ENCODE measurements at places on chromosomes 2 and 18. TPM values are rescaled to one million over a fixed set of nuclear protein-coding genes. Genes with fewer than 3 reads are reported as not detected.

- peaks cover 3% of the 10 kb centered on the region for H3K4me1 ChIP-seq
- H3K4me3 ChIP-seq, result no peak overlapping the region
- H3K36me3 ChIP-seq, result peaks cover 13% of the 10 kb centered on the region
- no peak for DNase-seq
- H3K27ac ChIP-seq, result no peak overlapping the region
These were observed 42.1 kb downstream of the FARSB start for GRCh38 chr2:222613715-222614331.

DNA sequence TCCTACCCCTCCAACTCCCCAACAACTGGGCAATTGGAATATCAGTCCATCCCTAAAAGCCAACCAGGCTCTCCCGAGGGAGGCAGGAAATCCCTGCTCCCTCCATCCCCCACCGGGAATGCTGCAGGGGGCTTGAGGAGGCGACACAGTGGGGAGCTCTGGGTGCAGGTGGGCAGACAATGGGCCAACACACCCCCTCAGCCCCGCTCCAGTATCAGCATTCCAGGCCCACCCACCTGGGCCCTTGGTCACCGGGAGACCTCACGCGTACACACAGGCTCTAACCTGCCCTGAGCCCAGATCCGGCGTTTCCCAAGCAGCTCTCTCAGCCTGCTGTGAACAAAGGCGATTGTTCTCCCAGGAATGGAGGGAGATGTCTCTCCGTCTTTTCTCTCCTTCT lies 37.6 kb upstream of the FZD7 start:
- no peaks in the 10 kb centered on the region for H3K36me3 ChIP-seq
- no peak overlapping the region for H3K27ac ChIP-seq
- H3K4me1 ChIP-seq, result no peaks in the 10 kb centered on the region
- peaks cover 3% of the 10 kb centered on the region for H3K27me3 ChIP-seq
- no peak for DNase-seq
- no peak overlapping the region for H3K4me3 ChIP-seq

- DNase-seq, result no peak
- H3K27ac ChIP-seq, result no peak overlapping the region
- peaks cover 35% of the 10 kb centered on the region for H3K4me1 ChIP-seq
- no peak overlapping the region for H3K4me3 ChIP-seq
These were observed 189.3 kb downstream of the HDAC4 start for GRCh38 chr2:239211396-239212094.

The RFTN2 gene
- not detected for total RNA-seq

The HOXD11 gene
- not detected for total RNA-seq

GRCh38 chr2:235343869-235344268 lies 150.0 kb upstream of the AGAP1 start:
- peaks cover 12% of the 10 kb centered on the region for H3K27me3 ChIP-seq
- no peaks in the 10 kb centered on the region for H3K4me1 ChIP-seq
- DNase-seq, result no peak

The ACTG2 gene
- 0.12 TPM for total RNA-seq

The TTN gene
- 1.8 TPM for total RNA-seq

GRCh38 chr2:95374029-95374428 lies 28.5 kb upstream of the FAHD2A start:
- H3K4me1 ChIP-seq, result peaks cover 4% of the 10 kb centered on the region
- peaks cover 19% of the 10 kb centered on the region for H3K27me3 ChIP-seq
- H3K27ac ChIP-seq, result no peak overlapping the region
- no peaks in the 10 kb centered on the region for H3K36me3 ChIP-seq
- no peak overlapping the region for H3K4me3 ChIP-seq
- no peak for DNase-seq

The FAP gene
- not detected for total RNA-seq

- no peak overlapping the region for H3K27ac ChIP-seq
- no peak overlapping the region for H3K4me3 ChIP-seq
- H3K27me3 ChIP-seq, result no peaks in the 10 kb centered on the region
- DNase-seq, result no peak
- H3K36me3 ChIP-seq, result no peaks in the 10 kb centered on the region
These were observed 25.3 kb upstream of the BZW1 start for GRCh38 chr2:200786423-200786822.

GRCh38 chr2:172011812-172012575 lies 12.2 kb downstream of the METAP1D start:
- DNase-seq, result no peak
- peaks cover 20% of the 10 kb centered on the region for H3K36me3 ChIP-seq
- H3K4me3 ChIP-seq, result no peak overlapping the region
- no peak overlapping the region for H3K27ac ChIP-seq
- H3K4me1 ChIP-seq, result peaks cover 15% of the 10 kb centered on the region

The CCDC85A gene
- not detected for total RNA-seq

The GPAT2 gene
- 41.8 TPM for total RNA-seq

DNA sequence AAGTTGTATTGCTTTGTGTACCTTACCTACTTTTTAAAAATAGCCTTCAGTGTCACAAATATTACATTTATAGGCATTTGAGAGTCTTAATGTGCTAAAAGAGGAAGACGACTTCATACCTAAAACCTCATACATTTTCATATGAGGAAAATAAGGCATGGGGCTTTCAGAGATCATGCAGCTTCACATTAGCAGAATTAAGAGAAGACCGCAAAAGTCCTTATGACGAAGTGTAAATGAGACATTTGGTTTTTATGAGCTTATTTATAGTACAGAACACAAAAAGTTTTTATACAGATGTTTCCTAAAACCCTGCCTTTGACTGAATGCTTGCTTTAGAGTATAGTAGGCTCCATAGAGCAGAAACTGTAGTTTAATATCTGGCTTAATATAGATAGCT lies 10.1 kb upstream of the CCDC138 start:
- peaks cover 18% of the 10 kb centered on the region for H3K36me3 ChIP-seq
- no peak overlapping the region for H3K27ac ChIP-seq
- H3K27me3 ChIP-seq, result no peaks in the 10 kb centered on the region
- no peak for DNase-seq
- H3K4me3 ChIP-seq, result no peak overlapping the region
- H3K4me1 ChIP-seq, result no peaks in the 10 kb centered on the region

DNA sequence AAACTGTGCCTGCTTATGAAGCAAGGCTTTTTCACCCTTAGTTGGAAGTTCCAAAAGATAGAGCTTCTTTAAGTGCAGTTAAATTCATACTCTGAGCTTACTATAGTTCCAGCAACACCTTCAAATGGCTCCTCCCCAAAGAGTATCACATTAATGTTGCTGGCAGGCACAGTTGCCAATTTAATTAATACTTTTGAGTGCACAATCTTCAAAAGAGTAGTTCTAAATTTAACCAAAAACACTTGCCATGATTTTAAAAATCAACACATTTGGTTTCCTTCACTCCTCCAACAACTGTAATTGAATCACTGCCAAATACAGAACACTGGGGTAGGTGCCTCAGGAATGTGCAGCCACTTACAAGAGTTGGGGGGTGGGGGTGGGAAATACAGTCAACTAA lies 150.6 kb upstream of the UBE2E3 start:
- H3K4me1 ChIP-seq, result no peaks in the 10 kb centered on the region
- no peaks in the 10 kb centered on the region for H3K36me3 ChIP-seq
- peaks cover 8% of the 10 kb centered on the region for H3K27me3 ChIP-seq
- no peak for DNase-seq
- no peak overlapping the region for H3K27ac ChIP-seq
- H3K4me3 ChIP-seq, result no peak overlapping the region

DNA sequence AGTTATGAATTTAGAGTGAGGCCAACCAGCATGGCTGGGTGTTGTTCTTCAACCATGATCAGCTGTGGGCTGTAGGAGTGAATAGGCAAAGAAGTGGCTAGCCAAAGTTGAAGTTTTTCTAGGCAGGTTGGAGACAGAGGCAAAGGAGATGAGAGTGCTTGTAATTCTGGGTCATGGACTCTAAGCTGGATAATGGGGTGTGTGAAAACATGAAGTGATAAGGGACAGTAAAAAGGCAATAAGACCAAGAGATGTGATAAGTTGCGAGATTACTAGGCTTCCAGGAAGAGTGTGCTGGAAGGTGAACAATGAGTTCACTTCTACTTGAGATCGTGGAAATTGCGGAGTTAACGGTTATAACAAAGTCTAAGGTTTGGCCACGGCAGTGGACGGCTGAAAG lies 118.6 kb upstream of the RNF152 start:
- H3K4me1 ChIP-seq, result no peaks in the 10 kb centered on the region
- DNase-seq, result no peak
- H3K36me3 ChIP-seq, result peaks cover 5% of the 10 kb centered on the region
- H3K4me3 ChIP-seq, result no peak overlapping the region
- no peak overlapping the region for H3K27ac ChIP-seq

The DTNB gene
- total RNA-seq, result 15.5 TPM

The CDH7 gene
- not detected for total RNA-seq

DNA sequence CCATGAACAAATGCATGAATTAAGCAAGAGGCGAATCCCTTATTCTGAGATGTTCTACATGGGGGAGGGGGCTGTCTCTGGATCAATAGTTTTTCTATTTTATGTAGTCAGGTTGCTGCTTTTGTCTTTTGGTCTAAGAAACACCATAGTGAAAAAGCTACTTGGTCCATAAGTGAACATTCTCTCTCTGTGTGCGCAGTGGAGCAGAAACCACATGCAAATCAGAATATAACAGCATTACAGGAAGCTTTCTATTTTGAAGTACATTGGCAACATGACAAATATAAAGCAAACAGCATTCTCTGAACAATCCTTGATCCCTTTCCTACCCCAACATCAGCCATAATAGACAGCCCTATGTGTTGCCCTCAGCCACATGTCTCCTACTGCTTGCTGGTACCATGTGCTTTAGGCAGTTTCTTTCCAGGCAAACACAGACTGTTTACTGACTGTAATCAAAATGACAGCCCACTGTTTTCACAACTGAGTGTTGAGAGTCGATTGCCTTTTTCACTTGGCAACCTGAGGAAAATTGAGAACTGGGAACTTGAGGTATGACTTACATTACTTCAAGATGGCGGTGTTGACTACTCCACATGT lies 10.6 kb downstream of the SCN3A start:
- no peak for DNase-seq
- H3K27ac ChIP-seq, result no peak overlapping the region
- H3K36me3 ChIP-seq, result no peaks in the 10 kb centered on the region

The KDM3A gene
- total RNA-seq, result 55.5 TPM

GRCh38 chr2:164538240-164538866 lies 82.9 kb downstream of the GRB14 start:
- H3K36me3 ChIP-seq, result no peaks in the 10 kb centered on the region
- no peaks in the 10 kb centered on the region for H3K27me3 ChIP-seq
- H3K27ac ChIP-seq, result no peak overlapping the region
- no peak for DNase-seq

DNA sequence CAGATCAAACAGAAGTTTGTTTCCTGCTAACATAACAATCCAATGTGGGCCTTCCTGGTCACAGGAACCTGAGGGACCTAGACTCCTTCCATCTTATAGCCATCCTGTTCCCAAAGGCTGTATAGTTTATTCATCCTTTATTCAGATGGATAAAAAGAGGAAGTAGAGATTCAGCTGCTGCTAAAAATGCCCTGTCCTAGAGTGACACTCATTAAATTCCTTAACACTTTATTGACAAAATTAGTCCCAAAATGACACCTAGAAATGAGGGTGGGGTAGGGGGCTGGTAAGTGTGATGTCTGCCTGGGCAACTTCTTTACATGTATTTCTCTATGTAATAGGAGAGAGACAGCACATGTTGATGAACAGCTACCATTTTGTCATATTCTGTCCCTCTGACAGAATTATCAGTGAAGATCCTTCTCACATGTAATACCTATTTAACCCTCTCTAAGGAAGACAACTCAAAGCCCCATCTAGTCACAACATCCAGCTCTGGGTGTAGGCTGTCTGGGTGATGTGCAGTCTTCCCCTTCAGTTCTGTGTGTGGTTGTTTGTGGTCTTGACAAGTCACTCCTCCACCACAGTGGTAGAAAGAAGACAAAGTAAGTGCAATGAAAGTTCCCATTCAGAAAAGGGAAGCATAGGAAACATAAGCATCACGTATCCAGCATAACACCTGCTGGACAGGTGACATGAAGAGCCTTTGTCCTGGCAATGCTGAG lies 253.9 kb upstream of the CNTNAP5 start:
- no peak for DNase-seq
- H3K4me3 ChIP-seq, result no peak overlapping the region
